NCI-H446 (cell line): ENCODE measurements at places on chromosomes 6 and 20.
A peak's percentile ranks its signal among the peaks of the same experiment; 100 is the strongest.

DNA sequence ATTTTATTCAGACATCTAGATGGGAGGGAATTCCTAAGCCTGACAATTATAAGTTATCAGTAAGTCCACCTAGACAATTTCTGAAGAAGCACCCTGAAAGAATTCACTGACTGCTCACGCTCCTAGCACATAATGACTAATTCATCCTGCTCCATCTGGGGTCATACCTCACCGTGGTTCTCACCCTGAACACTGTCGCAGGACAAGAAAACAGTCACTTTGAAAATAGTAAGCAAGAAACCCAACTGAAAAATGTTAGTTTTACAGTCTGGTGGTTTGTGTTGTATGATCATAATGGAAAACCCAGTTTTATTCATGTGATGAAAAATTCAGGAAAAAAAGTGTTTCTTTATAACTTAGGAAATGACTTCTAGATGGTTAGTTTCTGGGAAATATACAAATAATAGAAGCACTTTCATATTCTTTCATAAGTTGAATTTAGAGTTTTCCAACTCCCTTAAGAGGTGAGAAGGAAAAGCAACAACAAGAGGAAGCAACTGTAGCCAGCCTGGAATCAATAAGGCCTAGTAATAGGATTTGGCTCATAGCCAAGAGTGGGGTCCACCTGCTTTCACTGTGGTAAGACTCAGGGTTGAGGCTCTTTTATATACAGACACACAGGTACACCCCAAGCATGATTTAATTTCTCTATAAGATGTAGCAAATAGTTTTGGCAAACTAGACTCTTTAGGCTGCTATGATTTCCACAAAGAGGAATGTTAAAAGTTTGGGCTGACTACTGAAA is 94.1 kb downstream of the HIVEP2 start:
- no peak for DNase-seq

DNA sequence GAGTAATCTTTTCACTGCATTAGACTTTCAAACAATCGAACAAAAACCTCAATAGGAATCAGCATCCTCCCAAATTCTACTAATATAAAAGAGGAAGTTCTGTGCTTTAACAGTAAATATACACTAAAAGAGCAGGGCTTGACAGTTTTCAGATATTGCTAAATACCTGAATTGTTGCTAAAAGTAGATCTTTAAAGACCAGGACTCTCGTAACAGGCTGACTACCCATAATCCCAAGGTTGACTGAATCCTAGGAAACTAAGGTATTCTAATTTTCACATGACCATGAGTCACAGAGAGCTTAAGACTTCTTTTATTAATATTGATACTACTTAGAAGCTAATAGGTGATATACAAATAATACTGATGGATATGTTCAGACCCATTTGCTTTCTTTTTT is 10.1 kb downstream of the CD164 start:
- DNase-seq = no peak

- DNase-seq = no peak
Measured at GRCh38 chr6:33781131-33781975, 7.6 kb downstream of the LEMD2 start.

- DNase-seq = no peak
Measured at GRCh38 chr6:109303164-109303563, 79.1 kb downstream of the CD164 start.

DNA sequence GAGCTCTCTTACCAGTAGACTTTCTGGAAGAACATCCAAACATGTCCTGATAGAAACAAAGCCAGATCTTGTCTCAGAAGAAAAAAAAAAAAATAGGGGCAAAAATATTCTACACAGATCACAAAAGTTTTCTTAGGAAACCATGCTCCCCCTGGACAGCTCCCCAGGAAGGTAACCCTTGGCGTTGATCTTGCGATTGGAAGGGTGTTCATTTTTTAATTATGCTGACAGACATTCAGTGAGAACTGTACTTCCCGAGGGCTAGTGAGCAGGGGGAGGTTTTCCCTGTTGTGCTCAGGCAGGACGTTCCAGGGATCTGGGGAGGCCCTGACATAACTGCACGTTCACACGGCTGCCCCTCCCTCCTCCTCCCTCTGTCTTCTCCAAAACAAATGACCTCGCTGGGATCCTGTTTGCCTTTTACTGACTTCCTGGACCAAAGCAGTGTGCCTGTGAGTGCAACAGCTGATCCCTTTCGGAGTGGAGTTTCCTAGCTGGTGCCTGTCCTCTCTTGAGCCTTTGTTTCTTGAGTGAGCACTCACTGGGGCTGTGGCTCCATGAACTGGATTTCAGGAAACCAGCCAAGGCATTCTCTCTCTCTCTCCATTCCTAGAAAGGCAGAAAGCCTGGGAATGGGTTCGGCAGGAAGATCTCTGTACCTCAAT is 46.7 kb downstream of the MARCKS start:
- no peak for DNase-seq

- no peak for DNase-seq
Measured at GRCh38 chr6:20589266-20589665, 55.0 kb downstream of the CDKAL1 start.

GRCh38 chr20:11120431-11120830 is 446.6 kb upstream of the JAG1 start:
- no peak for DNase-seq

DNA sequence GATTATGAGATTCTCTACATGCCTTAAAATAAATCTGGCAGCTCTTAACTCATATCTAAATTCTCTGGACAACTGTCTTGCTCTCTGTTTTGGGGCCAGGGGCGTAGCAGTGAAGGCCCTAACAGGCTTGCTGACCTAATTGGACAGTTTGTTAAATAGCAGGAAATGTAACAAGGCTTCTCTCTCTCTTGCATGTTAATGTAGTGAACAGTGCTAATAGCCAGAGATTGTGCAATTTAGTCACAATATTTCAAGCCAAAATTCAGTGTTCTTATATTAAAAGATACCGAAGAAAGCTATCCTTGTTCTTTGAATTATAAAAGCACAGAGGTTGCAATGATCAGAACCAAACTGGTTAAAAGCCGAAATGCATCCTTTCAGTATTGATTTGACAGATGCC is 3.0 kb downstream of the PPP1R3D start:
- DNase-seq = no peak

GRCh38 chr6:89146718-89147700 is 1.2 kb downstream of the PM20D2 start:
- no peak for DNase-seq

DNA sequence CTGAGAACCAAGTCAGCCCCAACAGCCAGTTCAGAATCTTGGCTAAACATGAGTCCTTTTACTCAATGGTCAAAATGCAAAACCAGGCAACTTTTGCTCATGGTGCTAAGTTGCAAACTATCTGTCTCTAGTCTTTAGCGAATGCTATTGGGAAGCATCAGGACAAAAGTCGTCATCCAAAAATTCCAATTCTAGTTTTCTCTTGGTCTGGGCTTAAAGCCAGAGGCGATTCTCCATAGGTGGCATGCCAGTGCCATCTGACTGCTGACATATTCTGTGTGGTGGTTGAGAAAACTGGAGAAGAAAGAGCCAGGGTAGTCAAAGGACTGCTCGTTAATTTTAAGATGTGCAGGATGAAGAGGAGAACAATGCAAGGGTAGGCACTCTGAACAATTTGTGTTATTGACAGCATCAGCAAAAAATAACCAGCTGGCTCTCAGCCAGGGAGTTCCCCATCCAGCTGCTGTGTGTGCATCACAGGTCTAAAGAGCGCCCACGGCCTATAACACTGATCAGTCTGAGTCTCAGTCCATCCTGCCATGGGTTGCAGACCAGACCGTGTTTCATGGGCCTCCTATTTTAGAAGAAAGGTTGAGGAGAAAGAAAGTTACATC is 313.6 kb downstream of the ALDH8A1 start:
- DNase-seq = peak; percentile 5

GRCh38 chr6:38033442-38033982 is 214.0 kb downstream of the ZFAND3 start:
- no peak for DNase-seq

GRCh38 chr6:15081447-15081846 is 164.4 kb upstream of the JARID2 start:
- DNase-seq = no peak

DNA sequence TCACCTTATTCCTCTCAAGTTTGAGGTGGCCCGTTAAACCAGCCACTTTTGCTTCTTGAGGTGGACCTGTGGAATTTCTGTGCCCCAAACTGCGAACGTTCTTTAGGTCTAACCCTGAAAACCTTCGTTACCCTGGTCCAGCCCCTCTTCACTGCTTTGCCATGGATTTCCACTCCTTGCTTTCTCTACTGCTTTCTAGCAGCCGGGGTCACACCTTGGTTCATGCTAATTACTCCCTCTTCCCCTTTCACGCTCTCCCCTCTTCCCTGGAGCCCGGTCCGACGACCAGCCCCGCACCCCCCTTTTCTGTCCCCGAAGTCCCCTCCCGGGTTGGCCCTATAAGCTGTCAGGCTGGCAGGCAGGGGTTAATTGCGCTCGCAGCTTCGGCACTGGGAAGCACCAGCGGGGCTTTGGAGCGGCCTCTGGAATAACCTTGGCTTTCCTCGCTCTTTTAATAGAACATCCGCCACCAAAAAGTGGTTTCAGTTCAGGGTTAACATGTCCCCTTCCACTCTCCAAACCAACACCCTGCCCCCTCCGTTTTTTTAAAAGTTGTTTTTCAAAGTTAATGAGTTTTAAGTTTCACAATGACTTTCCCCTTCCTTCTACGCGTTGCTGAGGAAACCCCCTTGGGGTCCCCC is 1.4 kb upstream of the HIVEP1 start:
- peak; percentile 75 for DNase-seq

DNA sequence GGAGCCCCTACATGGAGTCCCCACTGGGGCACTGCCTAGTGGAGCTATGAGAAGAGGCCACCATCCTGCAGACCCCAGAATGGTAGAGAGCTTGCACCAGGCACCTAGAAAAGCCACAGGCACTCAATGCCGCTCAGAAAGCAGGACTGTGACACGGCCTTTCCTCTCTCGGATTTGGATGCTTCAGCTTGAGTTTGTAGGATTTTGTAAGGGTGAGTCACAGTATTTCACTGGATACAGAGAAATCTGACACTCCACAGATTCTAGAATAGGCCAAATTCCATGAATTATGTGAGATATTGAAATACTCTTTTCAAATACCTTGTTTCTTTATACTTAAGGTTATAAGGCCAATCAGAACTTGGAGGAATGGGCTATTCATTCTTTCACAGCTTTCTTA is 424.5 kb downstream of the HTR1B start:
- DNase-seq = no peak

DNA sequence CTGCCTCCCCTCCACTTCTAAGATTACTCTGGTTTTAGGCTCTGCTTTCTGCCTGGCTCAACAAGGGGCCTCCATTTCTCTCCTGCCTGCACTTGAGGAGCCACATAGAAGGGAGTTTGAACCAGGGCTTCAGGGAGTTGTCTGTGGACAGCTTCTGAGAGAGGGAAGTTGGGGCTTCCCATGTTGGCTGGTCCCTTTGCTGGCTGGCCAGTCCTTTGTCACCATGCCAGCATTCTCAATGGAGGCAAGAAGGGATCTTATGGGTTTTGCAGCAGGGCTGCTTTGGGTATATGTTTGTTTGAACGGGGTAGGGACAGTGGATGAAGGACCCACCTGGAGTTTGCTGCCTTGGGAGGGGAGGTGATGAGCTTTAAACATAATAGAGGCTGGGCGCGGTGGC is 124.9 kb downstream of the CARMIL1 start:
- DNase-seq = no peak

DNA sequence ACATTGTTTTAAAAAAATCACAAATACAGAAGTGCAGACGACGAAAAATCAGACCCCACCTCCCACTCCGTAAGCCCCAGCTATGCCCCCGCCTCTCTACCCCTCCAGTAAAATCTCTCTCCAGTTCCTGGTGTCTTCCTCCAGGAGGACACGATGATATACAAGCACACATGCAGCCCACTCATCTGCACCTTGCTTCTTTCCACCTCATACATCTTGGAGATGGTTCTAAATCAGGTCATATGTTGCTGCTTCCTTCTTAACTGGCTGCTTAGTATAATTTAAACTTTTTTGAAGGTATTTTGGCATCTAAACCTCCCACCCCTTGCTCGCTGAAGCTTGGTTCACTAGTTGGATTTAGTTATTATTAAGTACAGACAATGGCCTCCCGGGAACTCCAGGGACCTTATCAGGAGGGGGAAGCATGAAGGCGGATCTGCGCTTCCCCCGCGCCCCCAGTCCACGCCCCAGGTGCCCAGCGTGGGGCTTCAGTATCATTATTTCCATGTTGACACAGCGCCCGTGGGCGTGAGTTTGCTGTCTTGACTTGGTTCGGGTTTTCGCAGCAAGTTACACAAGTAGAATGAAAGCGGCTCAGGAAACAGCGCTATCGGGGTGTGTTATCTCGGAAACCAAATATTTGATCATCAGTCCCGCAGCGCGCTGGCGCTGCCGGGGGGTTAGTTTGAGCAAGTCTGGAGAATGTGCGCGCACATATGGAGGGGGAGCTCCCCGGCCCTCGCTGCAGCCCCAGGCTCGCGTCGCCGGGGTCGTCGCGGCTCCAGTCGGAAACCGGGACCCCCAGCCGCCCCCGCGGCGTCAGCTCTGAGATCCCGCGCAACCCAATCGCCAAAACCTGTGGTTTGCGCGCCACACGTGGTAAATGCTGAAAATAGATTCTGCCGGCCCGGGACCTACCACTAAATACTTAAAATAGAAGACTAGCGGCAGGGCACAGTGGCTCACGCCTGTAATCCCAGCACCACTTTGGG is 2.3 kb downstream of the BMP7 start:
- DNase-seq = no peak

DNA sequence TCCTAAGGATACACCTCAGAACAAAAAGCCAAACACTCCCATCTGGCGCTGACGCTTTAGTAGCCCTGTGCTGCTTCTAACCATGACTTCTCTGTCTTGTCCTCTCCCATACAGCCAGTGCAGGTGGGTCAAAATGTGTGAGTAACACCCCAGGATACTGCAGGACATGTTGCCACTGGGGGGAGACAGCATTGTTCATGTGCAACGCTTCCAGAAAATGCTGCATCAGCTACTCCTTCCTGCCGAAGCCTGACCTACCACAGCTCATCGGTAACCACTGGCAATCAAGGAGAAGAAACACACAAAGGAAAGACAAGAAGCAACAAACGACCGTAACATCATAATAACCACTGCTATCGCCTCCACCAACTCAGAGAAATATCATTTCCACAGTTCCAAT is 1.4 kb downstream of the DEFB132 start:
- DNase-seq = no peak

- no peak for DNase-seq
Measured at GRCh38 chr20:10595266-10595665, 78.5 kb downstream of the JAG1 start.

DNA sequence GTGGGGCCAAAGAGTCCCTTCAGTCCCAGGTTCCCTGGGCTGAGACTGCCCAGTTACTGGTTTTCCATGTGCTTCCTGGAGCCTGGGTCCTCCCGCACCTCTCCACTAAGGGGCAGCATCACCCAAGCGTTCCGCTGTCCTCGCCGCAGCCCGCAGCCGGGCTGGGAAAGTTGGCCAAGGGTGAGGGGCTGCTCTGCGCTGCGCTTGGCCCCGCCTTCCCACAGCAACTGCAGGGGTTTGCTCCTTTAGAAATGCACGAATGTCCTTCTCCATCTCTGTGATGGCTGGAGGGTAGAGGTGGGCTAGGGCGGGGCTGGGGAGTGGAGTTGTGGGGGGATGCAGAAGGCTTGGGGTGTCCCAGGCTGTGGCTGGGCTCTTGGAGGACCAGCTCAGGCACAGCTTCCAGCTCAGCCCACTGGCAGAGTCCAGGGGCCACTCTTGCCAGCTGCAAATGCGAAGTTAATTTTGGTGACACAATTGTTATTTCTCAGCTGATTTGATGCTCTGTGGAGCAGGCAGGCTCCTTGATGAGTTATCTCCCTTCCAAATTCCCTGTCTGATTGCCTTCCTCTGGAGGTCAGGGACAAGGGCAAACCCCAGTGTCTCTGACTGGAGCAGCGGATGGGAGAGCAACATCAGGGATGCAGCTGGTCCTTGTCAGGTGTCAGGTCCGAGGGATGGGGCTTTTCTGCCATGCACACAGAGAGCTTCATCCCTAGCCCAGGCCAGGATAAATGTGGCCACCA is 63.2 kb downstream of the NOL4L start:
- DNase-seq = peak; percentile 45
